A549 (cell line): ENCODE measurements at places on chromosomes 11 and 22. TPM values are rescaled to one million over a fixed set of nuclear protein-coding genes. Genes with fewer than 3 reads are reported as not detected.

Gene OR5P2
- polyA plus RNA-seq, result not detected in 3 replicates

Gene C11orf86
- polyA plus RNA-seq, result 39.7 to 59.6 TPM (median 56.4 TPM) in 3 replicates

Gene ALDH3B1
- polyA plus RNA-seq, result 93.7 to 104 TPM (median 94.4 TPM) in 3 replicates

Gene MPZL3
- 0.33 to 0.47 TPM (median 0.34 TPM) in 3 replicates for polyA plus RNA-seq

Gene CLDN5
- not detected in 3 replicates for polyA plus RNA-seq

Gene STK33
- polyA plus RNA-seq, result 4.8 to 5.7 TPM (median 5.2 TPM) in 3 replicates

Gene CARNS1
- polyA plus RNA-seq, result 0.09 to 0.12 TPM (median 0.10 TPM) in 3 replicates

Gene TMEM191C
- polyA plus RNA-seq, result 0.44 to 1.2 TPM (median 0.58 TPM) in 3 replicates

Gene E2F8
- polyA plus RNA-seq, result 5.7 to 6.4 TPM (median 6.0 TPM) in 3 replicates

Gene C11orf42
- polyA plus RNA-seq, result not detected in 3 replicates

Gene EFEMP2
- polyA plus RNA-seq, result 0.98 to 1.5 TPM (median 1.4 TPM) in 3 replicates

Gene POU2F3
- not detected in 3 replicates for polyA plus RNA-seq
